ENCODE measurements at places on chromosomes 3 and 15.

DNA sequence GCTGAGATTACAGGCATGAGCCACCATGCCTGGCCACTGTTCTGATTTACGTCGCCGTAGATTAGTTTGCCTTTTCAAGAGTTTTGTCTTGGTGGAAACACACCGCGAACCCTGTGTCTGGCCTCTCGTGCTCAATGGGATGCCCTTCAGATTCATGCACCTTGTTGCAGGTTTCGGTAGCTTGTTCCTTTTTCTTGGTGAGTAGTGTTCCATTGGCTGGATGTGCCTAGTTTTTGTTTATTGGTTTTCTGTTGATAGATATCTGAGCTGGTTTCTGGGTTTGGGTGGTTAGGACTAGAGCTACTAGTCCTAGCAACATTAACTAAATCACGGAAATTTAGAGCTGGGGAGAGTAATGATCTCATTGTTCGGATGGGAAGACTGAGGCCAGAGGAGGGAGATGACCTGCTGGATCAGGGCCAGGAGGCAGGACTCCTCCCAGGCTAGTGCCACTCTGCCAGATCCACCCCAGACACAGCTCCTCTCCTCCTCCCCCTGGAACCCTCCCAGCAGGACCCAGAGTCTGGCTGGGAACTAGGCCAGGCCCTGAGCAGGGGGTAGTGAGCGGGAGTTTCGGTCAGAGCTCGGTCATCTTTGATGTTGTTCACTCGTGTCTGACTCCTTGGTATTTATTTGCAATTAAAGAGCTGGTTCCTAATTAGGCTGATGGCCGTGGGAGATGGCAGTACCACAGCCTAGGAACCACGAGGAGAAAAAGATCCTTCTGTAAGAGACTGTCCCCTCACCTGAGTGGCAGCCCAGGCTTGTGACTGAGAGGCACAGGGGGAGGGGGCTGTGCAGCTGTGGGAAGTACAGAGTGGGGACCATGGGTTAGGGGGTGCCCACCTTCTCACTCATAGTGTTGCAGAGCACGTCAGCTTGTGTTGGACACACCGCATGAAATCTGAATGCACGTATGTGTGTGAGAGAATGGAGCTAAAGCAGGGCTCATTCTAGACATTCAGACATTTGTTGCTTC, 73.4 kb downstream of the SMAD6 start:
- no peak for DNase-seq

GRCh38 chr3:195916991-195917390, 8.6 kb upstream of the TNK2 start:
- DNase-seq = no peak

DNA sequence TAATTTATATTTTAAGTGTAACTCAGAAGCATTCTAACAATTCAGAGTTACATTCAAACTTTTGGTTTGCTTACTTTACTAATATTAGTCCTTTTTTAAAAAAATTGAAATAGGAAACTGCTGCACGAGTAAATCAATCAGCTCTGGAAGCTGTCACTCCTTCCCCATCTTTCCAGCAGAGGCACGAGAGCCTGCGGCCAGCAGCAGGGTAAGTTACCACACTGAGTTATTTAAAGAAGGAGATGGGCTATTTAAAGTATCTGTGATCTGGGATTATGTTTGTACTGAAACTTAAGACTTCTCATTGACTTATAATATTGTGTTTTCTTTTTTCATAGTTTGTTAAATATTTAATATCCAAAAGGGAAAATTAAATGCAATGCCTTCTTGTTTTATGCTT, 29.3 kb downstream of the APPL1 start:
- DNase-seq = no peak

- no peak for DNase-seq
These were observed 17.9 kb upstream of the P2RY14 start for GRCh38 chr3:151296226-151296625.

DNA sequence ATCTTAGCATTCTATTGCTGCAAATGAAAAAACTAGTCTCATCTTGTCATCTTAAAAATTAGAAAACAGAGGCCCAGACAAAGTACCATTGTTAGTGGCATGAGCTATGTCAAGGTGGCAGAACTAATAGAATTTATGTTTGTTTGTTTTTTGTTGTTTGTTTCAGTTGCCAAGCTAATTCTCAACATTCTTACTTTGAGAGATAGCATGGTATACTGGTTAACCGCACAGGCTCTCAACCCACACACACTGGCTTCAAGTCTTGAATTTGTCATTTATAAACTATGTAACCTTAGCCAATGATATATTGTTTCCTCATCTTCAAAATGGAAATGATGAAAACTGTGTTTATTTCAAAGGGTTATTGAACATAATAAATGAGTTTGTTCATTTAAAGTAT, 367.6 kb upstream of the PLSCR5 start:
- DNase-seq = no peak

DNA sequence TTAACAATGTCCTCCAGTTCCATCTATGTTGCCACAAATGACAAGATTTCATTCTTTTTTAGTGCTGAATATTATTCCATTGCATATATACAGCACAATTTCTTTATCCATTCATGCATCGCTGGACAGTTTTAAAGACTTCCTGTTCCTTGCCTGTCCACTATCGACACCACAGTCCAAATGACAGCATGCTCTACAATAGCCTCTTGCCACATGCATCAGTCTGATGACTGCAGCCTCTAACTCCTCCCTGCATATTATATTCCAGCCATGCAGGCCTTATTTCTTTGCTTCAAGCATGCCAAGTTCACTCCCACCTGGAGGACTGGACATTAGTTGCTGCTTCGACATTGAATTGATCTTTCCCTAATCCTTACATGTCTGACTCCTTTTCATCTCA, 306.2 kb downstream of the FOXP1 start:
- DNase-seq = no peak

DNA sequence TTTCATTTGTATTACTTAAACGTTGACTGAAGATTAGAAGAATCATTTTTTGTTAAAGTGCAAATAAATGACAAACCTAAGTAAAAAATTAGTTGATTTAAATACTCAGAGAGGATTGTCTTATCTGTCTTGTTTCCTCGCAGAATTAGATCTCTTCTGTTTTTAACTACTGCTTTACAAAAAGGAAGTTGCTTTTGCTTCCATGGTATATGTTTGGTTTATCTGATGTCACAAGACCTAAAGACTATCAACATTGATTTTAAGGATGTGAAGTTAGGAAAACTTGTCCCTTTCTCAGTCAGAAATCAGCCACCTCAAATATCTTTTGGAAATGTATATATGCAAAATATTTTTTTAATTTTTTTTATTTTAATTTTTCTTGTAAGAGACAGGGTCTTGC, 28.7 kb downstream of the GPR171 start:
- no peak for DNase-seq

- peak; percentile 76 for DNase-seq
These were observed 1.3 kb downstream of the CAMK2N2 start for GRCh38 chr3:184259878-184260723.

- no peak for DNase-seq
These were observed 116.6 kb downstream of the SEC22A start for GRCh38 chr3:123318374-123318773.

DNA sequence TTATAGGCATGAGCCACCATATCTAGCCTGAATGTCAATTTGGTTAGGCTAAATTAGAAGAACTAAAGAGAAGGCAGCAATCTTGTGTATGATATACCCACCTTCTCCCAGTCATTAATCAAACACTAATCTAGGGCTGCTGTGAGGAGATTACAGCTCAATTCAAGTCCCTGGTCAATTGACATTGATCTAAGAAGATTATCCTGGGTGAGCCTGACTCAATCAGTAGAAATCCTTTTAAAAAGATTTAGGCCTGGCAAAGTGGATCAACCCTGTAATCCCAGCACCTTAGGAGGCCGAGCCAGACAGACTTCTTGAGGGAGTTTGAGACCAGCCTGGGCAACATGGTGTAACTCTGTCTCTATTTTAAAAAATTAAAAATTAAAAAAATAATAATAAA, 2.5 kb upstream of the DNAH12 start:
- DNase-seq = no peak

GRCh38 chr3:72210261-72210660, 425.3 kb upstream of the PROK2 start:
- no peak for DNase-seq

DNA sequence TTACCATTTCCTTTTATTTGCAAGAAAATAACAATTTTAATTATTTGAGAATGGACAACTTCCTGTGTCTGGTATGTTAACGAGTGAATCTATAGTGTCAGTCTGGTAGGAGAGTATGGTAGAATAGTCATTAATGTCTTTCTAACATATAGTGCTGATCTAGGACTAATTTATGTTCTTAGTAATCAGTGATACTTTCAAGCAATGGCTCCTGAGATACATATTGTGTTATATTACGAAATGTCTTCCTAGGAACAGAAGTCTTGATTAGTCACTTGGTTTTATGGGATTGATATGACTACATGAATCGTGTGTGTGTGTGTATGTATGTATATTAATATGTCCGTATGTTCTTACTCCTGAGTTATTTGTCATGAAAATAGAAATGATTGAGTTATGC, 66.6 kb upstream of the PAQR5 start:
- DNase-seq = no peak

DNA sequence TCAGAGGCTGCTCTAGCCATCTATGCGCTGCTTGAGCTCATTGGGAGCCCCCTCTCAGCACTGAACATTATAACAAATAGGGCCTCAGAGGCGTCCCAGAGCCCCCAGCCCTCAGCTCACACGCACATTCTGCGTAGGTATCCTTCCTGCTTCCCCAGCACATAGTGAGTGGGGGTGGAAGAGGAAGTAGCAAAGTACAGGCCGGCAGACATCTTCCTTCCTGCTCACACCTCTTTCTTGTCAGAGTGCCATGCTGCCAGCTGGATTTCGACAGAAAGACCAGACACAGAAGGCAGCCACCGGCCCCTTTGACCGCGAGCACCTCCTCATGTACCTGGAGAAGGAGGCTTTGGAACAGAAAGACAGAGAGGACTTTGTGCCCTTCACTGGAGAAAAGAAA, 16.6 kb downstream of the TMOD2 start:
- DNase-seq = no peak

GRCh38 chr3:114452256-114452655, 158.4 kb downstream of the TIGIT start:
- DNase-seq = no peak

DNA sequence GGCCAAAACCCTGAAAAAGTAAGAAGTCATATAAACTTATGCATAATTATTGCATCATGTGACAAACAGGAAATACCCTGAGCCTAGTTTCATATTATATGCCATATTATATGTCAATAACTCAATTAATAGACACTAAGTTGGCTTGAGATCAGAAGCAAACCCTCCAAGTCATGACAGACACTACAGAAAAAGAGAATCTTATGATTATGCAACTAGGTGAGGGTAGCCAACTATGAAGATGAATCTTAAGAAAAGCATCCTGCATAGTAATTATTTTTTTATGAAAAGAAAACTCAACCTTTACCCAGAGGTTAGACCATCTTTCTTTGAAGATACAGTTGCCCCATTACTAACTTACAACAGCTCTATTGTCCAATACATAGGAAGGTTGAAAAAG, 192.4 kb upstream of the VEPH1 start:
- DNase-seq = no peak

GRCh38 chr15:57591822-57592367, at the start of gene MYZAP:
MYZAP (plus strand) TSS chr15:57591904; CDS start chr15:57592035, 131 bp downstream.
- DNase-seq = peak; percentile 78

GRCh38 chr15:22968366-22968765, 11.8 kb downstream of the CYFIP1 start:
- no peak for DNase-seq

DNA sequence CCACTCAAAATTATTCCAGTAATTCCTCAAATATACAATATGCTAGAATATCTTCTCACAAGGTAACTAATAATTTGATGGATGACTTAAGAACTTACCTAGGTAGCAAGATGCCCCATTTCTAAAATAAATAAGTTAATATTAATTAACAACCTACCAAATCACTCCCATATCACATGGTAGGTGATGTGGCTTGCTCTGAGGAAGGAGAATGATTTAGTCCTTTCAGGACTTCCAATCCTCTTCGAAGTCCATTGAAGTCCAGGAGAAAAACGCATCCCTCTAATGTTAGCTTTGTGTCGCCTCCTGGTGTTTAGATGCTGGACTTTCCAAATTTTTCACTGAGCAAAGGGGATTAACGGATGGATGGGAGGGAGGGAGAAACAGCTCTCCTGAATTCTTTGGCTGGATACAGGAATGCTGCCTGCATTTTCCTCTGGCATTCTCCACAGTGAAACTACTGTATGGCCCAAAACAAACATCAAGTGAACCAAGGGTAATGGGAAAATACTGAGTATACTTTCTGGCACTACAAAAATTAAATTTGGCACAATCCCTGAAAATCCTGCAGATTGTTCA, 58.6 kb downstream of the PRICKLE2 start:
- no peak for DNase-seq

DNA sequence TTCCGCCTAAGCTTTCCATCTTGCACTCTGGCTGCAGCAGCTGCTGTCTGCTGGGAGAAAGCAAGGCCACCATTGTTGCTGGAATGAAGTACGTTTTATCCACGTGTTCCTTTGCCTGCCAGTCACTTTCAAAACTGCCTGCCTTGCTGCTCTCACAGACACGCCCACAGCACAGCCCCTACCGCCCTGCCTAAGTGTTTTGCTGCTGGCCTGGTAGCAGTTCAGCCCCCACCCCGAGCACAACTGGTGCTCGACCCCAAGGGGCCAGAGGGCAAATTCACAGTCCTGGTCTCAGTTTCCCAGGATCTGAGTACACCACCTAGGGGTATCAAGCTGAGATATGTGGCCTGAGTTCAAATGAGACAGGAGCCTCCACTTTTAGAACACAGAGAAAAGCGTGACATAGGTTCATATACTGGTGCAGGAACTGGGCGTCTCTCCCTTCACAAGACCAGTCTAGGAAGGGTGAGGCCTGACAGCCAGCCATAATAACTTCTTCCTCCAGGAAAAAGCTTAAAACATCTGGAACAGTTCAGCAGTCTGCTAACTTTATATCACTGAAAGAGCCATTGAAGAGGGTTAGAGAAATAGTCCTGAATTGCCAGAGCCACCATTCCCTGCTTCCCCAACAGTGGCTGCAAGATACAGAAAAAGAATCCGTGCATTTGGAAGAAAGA, 1012.3 kb downstream of the ZPLD1 start:
- DNase-seq = no peak

DNA sequence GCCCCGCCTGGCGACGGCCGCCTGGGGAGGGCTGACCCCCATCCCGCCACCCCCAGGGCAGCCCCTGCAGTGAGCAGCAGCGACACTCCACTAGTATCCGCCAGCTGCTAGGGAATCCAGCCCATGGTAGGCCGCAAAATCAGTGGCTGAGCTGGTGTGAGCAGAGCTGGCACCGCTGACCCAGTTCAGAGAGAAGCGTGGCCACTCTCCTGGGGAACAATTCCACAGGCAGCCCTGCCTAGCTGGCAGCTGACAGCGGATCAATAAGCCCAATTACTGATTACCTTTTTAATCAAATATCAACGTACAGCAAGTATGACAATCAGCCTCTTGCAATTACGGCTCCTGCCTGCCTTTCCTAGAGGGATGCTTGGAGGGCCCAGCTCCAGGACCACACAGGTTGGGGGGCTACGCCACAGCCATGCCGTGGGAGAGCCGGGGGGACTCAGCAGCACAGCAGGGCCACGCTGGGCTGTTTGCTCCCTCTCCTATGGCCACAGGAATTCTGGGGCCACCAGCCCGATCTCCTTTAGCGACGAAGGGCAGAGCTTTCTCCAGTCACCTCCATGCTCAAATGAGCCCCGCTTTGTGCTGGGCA, 13.9 kb downstream of the DNAJB8 start:
- DNase-seq = no peak
